ENCODE measurements at places on chromosomes 7 and 10.

- no peak for DNase-seq
Measured at GRCh38 chr7:6422926-6423632, 24.7 kb downstream of the DAGLB start.

DNA sequence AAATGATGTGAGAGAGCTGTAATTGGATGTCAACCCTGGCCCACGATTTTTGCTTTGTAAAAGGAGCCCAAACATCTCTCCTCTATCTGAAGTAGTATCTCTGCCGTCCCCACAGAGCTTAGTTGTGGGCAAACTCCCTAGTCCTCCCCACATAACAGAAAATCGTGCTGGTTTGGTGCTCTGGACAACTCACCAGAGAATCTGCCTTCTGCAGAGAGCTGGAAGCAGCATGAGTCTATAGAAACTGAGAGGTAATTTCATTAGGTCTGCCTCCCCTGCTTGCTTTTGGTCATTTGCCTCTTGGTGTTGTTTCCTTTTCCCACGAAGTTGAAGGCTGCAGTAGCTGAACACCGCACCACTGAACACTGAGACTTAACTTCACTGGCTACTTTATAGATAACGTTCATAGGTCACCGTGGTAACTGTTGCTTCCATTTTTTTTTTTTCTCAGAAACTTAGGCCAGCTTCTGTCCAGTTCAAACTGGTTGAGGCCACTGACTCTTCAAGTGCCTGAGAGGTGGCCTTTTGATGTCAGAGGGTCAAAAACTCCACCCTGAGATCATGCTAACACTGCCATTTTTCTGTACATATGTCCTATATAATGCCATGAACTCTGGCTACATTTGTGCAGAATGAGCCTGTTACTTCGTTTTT, 3.3 kb upstream of the CDCA7L start:
- DNase-seq = no peak

- no peak for DNase-seq
Measured at GRCh38 chr10:97121041-97121440, 64.7 kb downstream of the SLIT1 start.

DNA sequence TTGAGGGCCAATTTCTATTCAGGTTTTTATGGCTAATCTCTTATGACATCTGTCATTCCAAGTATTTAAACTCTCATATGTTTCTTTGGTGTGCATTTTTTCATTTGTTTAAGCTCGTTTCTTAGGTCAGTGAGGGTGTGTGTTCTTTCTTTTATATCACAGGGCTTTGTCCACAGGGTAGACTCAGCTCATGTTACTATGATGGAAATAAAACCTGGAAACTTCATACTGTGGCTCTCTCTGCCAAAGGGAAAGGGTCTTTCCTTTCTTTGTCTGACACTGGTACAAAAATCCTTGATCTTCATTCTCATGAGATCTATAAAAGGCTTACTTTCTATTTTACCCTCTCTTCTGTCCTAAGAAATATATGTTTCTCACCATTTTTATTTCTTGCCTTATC, 129.6 kb upstream of the SP8 start:
- no peak for DNase-seq

DNA sequence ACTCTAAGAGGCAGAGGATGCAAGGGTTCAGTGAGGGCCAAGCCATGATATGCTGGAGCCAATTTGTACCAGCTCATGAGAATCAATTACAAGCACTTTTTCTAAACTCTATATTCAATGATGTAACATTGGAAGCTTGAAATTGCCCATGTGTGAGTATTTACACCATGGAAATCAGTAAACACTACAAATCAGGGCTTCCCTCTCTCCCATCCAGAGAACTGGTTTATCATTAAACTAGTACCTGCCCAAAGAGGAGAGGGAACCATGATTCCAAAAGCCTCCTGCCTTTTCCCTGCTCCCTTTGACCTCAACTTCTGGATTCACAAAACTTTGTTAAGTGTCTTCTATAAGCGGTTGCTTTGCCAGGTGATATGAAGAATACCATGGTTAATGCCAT, 52.5 kb upstream of the BICC1 start:
- no peak for DNase-seq

DNA sequence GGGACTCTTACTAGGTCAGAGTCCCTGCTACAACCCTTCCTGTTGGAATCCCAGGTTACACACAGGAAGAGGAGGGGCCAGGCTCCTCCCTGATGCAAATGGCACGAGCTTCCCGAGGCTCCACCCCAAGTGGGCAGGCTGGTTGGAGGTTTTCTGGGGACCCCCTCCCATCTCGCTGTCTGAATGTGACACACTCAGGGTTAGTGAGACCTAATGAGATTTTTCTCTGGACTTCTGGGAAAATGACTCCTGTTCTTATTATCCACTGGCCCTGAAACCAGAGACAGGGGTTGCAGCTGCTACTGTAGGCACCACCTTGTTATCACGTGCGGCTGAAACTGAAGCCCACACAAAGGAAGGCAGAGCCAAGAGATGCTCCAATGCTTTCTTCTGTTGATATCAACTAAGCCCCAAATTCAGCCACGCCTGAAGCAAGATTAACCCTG, 103.3 kb downstream of the FAM107B start:
- DNase-seq = no peak

- no peak for DNase-seq
Measured at GRCh38 chr10:64732372-64732957, 1211.3 kb downstream of the REEP3 start.

DNA sequence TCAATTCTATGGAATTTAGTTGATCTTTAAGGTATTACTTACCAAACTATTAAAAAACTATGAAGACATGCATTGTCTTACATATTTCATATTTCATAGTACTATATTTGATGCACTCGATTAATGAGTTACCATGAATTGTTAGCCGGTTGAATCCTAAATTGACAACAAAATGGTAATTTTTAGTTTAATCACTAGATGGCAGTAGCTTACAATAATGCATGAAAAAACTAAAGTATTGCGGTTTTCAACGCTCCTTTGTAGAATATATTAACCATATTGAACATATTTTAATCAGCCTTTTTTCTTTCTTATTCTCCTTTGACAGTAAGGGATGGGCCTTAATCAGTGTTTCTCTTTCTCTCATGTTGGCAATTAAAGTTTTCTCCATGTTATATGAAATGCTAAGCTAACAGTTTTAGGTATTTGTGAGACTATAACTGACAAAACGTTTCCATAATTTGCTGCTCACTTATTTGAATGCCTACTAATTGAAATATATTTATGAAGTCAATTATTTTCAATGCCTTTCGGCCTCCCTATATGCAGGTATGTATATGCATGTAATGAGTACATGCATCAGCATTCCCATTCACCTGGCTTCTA, 48.5 kb upstream of the ARL4A start:
- DNase-seq = no peak
